ENCODE measurements at places on chromosomes 11 and 22.

DNA sequence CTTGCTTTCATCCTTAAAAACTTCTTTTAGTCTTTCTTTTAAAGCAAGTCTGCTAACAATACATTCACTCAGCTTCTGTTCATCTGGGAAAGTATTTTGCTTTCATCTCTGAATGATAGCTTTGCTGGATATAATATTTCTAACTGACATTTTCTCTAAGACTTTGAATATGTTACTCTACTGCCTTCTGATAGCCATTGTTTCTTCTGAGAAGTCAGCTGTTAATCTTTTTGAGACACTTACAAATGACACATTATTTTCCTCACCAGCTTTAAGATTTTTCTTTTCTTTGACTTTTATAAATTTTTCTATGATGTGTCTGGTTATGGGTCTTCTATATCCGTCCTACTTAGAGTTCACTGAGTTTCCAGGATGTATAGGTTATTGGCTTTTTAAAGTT lies 643.1 kb downstream of the KCNA4 start:
- DNase-seq = no peak

GRCh38 chr11:72836111-72836510 lies 21.9 kb downstream of the ATG16L2 start:
- no peak for DNase-seq

- DNase-seq = peak; percentile 10
Measured at GRCh38 chr11:118051611-118052461, 25.0 kb upstream of the TMPRSS4 start.

DNA sequence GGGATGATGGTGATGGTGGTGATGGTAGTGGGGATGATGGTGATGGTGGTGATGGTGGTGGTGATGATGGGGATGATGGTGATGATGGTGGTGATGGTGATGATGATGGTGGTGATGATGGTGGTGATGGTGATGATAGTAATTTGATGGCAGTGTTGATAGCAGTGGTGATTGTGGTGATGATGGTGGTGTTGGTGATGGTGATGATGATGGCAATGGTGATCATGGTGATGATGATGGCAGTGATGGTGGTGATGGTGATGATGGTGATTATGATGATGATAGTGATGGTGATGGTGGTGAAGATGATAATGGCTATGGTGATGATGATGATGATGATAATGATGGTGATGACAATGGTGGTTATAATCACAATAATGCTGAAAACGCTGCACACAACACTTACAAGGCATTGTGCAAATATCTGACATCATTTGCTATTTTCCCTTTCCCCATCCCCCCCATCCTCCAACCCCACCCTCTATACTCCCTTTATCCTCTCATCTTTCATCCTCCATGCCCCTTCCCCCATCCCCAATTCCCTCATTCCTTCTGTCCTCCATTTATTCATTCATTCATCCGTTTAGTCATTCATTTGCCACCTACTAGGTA lies 230.1 kb downstream of the BRD1 start:
- DNase-seq = no peak

DNA sequence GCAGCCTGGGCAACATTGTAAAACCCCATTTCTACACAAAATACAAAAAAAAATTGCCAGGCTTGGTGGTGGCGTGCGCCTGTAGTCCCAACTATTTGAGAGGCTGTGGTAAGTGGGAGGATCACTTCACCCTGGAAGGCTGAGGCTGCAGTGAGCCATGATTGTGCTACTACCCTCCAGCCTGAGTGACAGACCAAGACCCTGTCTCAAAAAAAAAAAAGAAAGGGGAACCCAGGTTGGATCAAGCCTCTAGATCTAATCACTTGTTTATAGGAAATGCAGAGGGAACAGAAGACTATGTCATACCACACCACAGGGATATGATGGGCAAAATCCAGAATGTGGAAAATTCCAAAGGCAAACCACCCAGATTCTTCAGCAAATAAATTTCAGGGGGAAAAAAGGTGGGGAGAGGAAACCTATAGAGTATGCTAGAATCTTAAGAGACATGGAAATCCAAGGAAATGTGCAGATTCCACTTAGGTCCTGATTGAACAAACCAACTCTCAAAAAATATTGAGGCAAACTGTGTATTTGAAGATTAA lies 16.5 kb upstream of the MALAT1 start:
- DNase-seq = no peak

- peak; percentile 4 for DNase-seq
Measured at GRCh38 chr22:29689880-29690213, 30.0 kb upstream of the CABP7 start.

- no peak for DNase-seq
Measured at GRCh38 chr11:96309016-96309642, 33.9 kb downstream of the MAML2 start.

- DNase-seq = no peak
Measured at GRCh38 chr11:35855671-35856070, 88.2 kb upstream of the LDLRAD3 start.

DNA sequence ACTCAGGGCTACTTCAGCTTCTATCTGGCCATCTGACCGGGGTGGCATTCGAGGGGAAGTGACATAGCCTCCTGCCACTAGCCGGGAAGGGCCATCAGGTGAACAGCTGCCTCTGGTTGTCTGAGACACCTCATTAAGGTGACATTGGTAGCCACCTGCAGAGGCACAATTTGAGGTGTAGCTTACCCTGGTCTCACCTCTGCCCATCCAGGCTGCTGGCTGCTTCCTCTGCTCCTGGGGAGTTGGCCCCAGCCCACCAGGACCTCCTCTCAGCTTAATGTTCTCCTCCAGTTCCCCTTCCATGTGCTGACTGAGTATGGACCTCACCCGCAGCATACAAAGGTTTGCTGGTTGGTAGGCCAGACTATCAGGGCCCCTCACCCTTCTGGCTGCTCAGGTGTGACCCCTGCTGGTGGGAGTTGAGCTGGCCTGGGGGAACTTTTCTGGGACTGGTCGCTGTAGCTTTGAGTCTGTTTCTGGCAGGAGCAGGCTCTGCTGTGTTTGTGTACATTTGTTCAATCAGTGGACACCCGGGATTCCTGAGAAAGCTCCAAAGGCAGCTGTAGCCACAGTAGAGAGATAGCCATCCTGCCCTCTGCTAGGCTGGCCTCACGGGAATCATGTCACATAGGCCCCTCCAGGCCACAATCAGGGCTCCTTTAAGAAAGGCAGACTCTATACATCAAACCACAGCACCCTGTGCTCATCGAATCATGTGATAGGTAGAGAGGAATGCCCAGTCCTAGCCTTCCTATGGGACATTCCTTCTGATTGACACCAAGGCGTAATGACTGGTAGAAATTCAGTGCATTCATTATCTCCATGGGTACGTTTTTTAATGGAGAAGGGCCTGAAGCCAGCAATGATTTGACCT lies 295.1 kb upstream of the PLET1 start:
- DNase-seq = peak; percentile 64

DNA sequence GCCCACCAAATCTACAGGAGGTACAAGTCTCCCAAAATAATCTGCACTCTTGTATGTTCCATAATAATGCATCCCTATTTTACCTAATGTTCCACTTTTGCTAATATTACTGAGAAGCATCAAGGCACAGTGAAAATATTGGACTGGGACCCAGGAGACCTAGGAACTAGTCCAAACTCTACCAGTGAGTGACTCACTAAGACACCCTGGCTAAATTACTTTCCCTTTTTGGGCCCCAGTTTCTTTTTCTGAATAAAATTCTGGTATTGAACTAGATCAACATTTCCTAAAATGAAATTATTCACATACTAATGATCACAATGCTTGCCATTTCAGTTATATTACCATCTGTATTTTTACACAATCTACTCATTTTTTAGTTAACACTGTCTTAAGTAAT lies 19.6 kb downstream of the THAP12 start:
- no peak for DNase-seq

DNA sequence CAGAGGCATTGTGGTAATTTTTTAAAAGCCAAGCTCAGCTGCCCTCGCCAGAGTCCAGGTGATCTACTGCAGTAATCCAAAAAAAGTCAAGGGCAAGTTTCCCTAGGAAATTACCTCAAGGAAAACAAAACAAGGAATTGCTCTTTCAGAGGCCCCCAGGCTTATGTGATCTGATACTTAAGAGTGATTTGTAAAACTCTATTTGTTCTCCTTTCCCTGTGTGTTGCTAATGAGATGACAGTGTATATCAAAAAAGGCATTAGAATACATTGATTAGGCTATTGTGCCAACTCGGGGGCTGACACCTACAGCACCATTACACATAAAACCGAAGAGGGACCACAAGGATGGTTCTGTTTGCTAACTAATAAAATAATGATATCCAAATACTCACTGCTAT lies 44.5 kb upstream of the CHRM4 start:
- no peak for DNase-seq

DNA sequence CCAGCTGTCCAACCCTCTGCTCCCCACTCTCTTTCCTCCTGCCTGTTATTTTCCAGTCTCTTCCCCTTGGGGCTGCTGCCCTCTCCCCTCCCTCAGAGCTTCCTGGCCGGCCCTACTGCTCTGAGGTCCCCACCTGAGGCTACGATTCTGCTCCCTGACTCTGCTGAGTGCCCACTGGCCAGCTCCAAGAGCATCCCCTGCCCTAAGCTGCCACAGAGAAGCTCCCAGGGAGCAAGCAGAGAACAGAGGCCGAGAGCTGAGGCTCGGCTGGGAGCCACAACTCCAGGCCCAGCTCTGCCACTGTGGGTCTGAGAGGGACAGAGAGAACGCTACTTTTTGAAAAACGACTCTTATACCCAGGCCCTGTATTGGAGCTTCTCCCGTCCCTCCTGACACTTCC lies 61.1 kb downstream of the CHRDL2 start:
- no peak for DNase-seq

GRCh38 chr11:28836285-28837081 lies 728.3 kb downstream of the METTL15 start:
- no peak for DNase-seq

GRCh38 chr11:16418428-16419097 lies 62.2 kb upstream of the SOX6 start:
- no peak for DNase-seq

GRCh38 chr11:47186076-47186699 lies at the start of gene PACSIN3:
Gene PACSIN3 (minus strand): TSS chr11:47186434. CDS start chr11:47182727, 3,707 bp downstream.
- DNase-seq = peak; percentile 13

DNA sequence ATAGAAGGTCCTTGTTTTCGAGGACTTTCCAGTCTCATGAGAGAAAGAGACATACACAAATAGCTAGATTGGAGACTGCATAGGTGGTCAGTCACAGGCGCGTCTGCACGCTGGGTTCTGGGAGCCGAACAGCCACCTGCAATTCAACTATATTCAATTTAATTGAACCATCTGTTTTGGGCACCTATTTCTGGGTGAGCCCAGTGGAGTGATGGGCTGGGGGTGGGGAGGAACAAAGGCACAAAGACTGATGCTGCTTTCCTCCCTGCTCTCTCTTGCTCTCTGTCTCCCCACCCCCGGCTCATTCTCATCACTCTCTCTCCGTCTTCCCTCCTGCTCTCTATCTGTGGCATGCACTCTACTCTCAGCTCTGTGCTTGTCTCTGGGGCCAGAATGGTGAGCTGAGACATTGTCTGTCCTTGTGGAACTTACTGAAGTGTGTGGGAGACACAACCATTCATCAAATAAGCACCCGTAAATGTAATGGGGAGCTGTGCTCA lies 48.1 kb upstream of the B3GAT1 start:
- no peak for DNase-seq

- DNase-seq = no peak
Measured at GRCh38 chr22:48807155-48807554, 1020.5 kb downstream of the BRD1 start.

GRCh38 chr22:40855071-40855978 lies 1.1 kb downstream of the ST13 start:
- no peak for DNase-seq

DNA sequence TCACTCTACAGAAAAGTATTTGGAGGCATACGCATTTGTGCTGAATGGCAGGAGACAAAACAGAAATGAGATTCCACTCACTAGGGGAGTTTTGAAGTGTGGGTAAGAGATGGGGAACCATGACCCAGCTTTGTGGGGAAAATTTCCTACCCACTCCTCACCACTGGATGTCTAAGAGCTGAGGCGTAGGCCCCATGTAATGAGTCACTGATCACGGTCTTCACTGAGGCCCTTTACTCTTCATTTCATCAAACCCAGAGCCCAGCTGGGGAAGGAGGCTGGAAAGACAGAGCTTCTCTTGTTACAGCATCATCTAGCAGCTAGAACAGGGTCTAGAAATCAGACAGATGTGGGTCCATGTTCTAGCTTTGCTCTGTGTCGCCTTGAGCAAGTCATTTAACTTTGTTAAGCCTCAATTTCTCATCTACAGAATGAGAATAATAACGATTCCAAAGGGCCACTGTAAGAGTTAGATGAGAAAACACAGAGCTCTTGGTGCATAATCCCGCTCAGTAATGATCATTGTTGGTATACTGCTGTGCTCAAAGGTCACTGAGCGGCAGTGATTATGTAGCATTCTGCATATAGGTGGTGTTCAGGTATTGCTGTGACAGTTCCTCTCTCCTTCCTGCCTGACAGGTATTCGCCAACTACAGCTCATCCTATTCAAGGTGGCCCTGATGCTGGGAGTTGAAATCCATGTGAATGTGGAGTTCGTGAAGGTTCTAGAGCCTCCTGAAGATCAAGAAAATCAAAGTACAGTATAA lies 97.2 kb downstream of the MICAL2 start:
- no peak for DNase-seq

GRCh38 chr22:17064498-17065100 lies 20.2 kb upstream of the IL17RA start:
- DNase-seq = no peak

DNA sequence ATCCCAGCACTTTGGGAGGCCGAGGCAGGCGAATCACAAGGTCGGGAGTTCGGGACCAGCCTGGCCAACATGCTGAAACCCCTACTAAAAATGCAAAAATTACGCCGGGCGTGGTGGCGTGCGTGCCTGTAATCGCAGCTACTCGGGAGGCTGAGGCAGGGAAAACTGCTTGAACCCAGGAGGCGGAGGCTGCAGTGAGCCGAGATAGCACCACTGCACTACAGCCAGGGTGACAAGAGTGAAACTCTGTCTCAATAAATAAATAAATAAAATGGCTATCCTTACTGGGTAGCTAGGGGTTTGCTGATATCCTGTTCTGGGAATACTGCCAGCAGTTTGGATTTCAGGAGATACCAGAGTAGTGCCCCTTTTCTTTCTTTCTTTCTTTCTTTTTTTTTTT lies 2.4 kb upstream of the RBM14 start:
- no peak for DNase-seq

DNA sequence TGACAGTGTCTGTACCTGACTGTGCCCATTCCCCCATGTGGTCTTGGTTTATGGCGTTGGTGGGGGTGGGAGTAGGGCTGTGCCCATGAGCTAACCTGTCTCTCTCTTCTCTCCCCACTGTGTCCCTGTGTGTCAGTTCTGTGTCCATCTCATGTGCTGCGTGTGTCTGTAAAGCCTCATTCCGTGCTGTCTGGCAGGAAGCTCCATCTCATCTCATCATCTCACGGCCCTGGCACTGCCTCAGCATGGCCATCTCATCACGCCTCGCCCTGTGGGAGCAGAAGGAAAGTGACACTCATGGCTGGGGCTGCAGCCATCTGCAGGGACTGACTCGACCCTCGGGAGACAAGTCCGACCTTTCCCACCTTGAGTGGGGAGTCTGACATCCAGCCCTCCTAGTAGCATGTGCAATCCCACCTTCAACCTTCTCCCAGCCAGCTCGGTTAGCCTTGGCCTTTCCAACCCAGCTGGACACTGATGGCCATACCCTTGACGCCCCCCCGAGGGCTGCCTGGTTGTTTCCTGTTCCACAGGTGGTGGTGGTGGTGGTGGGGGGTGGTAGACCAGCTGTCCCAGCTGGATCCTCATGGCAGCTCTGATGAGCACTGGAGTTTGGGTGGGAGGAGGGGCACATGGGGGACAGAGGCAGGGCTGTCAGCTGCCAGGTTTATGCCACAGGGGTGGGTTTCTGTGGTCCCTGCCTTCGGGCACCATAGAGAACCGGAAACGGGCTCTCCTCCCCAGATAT lies 19.0 kb downstream of the MYO18B start:
- DNase-seq = no peak

Data from stimulated activated CD8-positive, alpha-beta memory T cell treated with anti-CD3 and anti-CD28 coated beads, Interleukin-7, amount 100 ng/mL, for 24 hours (primary cell).